ENCODE measurements at places on chromosomes 12 and 14.

- no peak for DNase-seq
These were observed at the start of gene NXPH4 for GRCh38 chr12:57216014-57216911. TSS of gene NXPH4 (plus strand) at chr12:57216794. CDS start at chr12:57216970, 176 bp downstream.

DNA sequence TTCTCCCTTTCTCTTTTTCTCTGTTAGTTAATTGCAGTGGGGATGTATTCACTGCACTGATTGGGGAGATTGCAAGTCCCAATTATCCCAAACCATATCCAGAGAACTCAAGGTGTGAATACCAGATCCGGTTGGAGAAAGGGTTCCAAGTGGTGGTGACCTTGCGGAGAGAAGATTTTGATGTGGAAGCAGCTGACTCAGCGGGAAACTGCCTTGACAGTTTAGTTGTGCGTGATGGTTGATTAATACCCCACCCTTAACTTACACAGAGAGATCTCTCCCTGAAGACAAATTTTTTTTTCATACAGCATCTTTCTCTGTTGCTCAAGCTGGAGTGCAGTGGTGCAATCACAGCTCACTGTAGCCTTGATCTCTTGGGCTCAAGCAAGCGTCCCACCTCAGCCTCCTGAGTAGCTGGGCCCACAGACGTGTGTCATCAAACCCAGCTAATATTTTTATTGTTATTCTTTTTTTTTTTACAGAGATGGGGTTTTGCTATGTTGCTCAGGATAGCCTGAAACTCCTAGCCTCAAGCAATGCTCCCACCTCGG lies 4.6 kb downstream of the C1S start:
- no peak for DNase-seq

GRCh38 chr14:78612666-78613065 lies 442.5 kb downstream of the NRXN3 start:
- DNase-seq = no peak

- no peak for DNase-seq
These were observed 10.6 kb upstream of the PSEN1 start for GRCh38 chr14:73125746-73126145.

DNA sequence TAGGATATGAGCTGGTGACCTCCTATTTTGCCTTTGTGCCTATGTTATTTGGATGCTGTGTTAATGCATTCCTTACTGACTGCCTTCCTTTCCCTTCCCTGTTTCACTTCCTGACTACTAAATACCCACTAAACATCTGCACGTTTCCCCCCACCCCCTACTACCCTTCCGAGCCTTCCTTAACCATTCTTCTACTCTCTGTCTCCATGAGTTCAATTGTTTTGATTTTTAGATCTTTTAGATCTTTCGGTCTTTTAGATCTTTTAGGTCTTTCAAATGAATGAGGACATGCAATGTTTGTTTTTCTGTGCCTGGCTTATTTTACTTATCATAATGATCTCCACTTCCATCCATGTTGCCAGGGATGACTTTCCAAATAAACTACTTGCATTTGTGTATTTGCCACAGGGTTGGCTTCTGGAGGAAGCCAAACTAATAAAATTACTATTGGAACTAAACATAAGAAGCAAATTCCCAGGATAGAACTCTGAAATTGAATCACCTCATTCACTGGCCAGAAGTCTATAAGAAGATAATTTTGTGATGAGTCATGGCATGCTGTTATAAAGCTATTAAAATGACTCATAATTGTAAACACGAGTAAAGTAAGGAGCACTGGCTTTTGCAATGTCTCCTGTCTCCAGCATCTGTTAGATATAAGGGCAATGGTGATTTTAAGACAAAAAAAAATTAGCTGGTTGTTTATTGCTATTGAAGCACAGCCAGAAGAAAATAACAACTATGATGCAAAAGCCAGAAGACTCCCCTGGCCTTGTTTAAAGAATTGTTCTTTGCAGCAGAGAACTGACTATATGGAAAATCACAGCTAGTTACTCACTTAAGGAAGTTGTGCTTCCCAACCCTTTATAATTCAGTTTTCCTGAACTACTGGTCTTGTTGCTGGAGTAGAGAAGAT lies 586.3 kb downstream of the LRFN5 start:
- no peak for DNase-seq

- DNase-seq = no peak
These were observed 7.6 kb upstream of the FLVCR2 start for GRCh38 chr14:75570797-75571196.

GRCh38 chr12:25051656-25052195 lies 102.8 kb upstream of the BCAT1 start:
- no peak for DNase-seq

DNA sequence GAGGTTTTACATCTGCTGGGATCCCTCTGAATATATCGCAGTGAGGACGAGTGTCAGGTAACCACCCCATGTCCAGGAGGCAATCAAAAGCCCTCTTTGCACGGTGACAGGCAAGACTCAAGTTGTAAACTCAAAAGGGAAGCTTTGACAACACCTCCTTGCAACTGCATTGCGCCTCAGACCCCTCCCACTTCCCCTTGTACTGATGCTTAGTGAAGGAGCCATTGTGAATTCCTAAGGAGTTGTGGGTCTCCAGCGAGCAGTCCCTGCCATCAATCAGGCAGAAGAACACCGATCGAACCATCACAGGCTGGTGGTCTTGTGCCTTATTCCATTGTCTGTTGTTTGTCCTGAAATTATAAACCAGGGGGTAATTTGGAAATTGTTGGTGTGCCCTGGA lies 112.6 kb downstream of the CCDC60 start:
- no peak for DNase-seq

- no peak for DNase-seq
These were observed 496.4 kb downstream of the FOXG1 start for GRCh38 chr14:29262979-29263378.

GRCh38 chr12:8822298-8822697 lies at the start of gene A2ML1:
TSS of gene A2ML1 (plus strand) at chr12:8822621. CDS start at chr12:8822652, 31 bp downstream.
- no peak for DNase-seq

GRCh38 chr12:50213439-50213838 lies 46.3 kb upstream of the CERS5 start:
- DNase-seq = no peak

DNA sequence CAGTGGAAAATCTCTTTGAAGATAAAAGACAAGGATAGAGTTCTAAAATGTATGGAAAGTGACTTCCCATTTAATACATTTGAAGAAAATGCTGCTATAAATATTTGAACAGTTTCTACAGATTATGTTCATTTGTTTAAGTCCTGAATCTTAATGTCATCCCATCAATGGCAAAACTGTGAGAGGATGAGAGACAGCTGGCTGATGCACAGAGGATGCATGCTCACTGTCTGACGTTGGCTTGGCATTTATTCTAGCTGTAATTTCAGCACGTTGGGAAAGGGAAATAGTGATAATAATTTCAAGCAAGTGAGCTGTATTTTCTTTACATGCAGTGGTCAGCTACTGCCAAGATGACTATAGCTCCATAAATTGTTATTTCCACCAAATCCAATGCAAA lies 40.5 kb downstream of the PPFIA2 start:
- no peak for DNase-seq

- DNase-seq = no peak
These were observed 16.2 kb downstream of the KIF21A start for GRCh38 chr12:39426636-39427240.

- no peak for DNase-seq
These were observed 366.8 kb downstream of the VRK1 start for GRCh38 chr14:97164021-97164420.
